ENCODE measurements at places on chromosomes 4 and X.
A peak's percentile ranks its signal among the peaks of the same experiment; 100 is the strongest.

DNA sequence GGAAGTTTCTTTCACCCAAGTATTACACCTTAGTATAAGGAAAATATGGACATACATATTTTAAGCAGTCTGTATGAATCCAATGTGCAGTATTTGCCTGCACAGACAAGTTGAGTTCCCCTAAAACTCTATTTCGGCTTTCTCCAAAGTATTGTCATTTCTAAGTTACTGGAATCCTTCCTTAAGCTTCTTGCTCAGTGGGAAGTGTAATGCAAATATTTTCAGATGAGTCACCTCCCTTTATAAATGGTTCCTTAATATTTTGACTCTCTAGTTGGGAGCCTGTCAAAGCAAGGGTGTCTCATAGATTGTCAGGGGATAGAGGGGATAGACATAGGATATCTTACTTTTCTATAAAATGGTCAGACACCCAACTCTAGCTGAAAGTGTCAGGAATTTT lies 178.6 kb downstream of the NAA11 start:
- DNase-seq: no peak

GRCh38 chrX:3787856-3788255 lies 74.4 kb upstream of the PRKX start:
- no peak for DNase-seq

- DNase-seq: no peak
These were observed 333.8 kb downstream of the ANK2 start for GRCh38 chr4:113383111-113383785.

DNA sequence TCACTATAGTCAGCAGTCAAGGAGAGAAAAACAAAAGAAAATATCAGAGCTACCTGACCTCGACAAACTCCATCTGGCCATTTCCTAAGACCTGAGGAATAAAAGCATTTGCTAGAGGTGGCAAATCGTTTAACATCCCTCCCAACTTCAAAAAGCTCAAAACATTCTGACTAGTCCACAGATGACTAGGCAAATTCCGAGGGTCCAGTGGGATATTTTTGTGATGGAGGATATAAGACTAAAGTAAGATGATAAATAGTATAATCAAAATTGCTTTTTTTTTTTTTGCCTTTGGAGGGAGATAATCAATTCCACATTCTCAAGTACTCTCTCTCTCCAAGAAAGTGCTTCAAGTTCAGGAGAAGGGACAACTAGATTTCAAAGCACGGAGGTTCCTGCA lies 119.1 kb upstream of the ETNPPL start:
- DNase-seq: no peak

DNA sequence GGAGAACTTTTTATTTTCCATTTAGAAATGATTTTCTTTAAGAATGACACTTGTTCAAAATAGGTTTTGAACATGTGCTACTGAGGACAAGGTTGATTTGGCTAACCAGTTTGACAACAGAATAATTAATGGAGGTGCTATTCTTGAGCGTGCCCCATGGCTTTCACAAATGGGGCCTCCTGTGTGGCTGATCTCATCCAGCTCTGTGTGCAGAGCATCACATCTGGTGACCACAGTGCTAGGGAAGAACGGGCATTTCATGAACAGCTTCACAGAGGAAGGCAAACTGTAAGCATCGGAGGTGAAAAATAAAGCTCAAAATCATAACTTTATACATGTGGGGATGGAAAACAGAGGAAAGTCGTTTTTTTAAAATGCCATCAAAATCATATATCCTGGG lies 148.6 kb downstream of the SOWAHB start:
- DNase-seq: no peak

- DNase-seq: no peak
These were observed 132.3 kb downstream of the PDLIM5 start for GRCh38 chr4:94583914-94584641.

DNA sequence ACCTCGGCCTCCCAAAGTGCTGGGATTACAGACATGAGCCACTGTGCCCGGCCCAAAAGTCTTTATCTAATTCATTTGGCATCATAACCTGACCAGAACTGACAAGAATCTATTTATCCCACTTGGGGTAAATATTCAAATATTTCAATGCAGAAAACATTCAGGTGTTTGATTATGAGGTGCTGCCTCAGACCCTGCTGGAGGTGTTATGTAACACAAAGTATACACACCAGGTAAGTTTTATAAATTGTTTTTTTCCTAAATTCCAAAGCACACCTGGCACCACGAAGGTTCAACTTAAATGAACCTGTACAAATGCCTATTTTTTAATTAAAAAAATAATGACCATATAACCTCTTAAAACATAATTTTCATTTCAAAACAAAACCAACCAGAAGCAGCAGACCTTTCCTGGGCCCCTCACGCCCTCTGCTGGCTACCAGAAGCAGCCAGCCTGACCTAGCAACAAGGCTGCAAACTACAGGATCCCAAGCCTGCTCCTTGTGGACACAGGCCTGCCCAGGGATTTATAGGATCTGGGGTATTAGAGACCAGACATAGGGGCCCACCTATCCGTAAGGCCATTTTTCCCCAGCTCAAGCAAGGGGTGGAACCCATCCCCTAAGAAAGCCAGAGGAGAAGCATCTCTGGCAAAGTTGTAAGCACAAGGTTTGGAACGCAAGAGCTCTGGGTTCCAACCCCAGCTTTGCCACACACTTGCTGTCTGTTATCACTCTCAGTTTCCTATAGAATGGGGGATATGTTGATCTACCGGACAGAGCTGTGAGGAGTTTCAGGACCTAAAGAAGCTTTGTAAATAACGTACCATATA lies 11.7 kb downstream of the OTUD5 start:
- peak; percentile 64 for DNase-seq

DNA sequence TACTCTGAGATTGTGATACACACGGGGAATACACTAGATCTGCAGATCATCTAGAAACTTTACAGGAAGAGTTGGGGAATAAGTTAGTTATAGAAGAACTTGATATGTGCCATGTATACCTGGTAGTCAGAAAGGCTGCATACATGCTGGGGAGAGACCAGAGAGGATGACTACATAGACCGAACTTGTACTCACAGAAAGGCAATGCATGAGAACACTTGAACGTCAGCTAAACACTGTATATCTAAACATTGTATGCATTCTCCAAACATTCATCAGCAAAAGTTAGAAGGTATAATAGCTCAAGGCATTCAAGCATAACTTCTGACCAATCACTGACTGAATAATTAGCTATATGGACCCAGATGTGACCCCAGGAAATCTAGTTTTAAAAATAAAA lies 78.0 kb upstream of the PDHA2 start:
- no peak for DNase-seq

DNA sequence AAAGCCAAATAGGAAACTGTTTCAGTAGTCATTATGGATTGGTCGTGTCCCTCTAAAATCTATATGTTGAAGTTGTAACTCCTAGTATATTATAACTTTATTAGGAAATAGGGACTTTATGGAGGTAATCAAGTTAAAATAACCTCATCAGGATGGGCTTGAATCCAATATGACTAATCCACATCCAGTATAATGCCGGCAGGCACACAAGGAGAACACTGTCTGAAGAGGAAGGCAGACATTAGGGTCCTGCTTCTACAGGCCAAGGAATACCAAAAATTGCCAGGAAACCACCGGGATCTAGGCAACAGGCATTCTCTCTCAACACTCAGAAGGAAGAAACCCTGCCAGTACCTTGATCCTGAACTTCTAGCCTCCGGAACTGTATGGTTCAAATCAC lies 130.3 kb downstream of the ATP10D start:
- no peak for DNase-seq

- DNase-seq: peak; percentile 30
These were observed 763 bp downstream of the PYURF start for GRCh38 chr4:88522702-88523324.

GRCh38 chr4:4386736-4387392 lies at the start of gene NSG1:
Gene NSG1, plus strand, starts transcription at chr4:4387102. Its CDS starts 528 bp downstream, at chr4:4387630.
- no peak for DNase-seq

- no peak for DNase-seq
These were observed 230.9 kb downstream of the HS3ST1 start for GRCh38 chr4:11197631-11198341.

DNA sequence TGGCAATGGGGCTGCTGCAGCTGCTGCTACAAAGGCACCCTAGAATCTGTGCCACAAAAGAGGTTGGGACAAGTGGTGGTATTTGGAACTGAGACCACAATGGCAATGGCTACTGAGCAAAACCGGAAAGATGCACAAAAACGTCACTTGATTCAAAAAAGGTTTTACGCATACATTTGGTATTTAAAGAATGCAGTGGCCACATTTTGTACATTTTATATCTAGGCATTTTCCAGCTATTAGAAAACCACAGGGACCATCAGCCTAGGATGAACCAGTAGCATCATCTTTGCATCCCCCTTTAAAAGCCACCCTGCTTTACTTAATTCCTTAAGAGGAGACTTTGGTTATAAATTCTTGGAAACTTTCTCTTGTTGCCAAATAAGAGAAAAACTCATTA lies 104.8 kb upstream of the CXCL13 start:
- no peak for DNase-seq

GRCh38 chr4:135244696-135245095 lies 1043.1 kb upstream of the PABPC4L start:
- DNase-seq: no peak

DNA sequence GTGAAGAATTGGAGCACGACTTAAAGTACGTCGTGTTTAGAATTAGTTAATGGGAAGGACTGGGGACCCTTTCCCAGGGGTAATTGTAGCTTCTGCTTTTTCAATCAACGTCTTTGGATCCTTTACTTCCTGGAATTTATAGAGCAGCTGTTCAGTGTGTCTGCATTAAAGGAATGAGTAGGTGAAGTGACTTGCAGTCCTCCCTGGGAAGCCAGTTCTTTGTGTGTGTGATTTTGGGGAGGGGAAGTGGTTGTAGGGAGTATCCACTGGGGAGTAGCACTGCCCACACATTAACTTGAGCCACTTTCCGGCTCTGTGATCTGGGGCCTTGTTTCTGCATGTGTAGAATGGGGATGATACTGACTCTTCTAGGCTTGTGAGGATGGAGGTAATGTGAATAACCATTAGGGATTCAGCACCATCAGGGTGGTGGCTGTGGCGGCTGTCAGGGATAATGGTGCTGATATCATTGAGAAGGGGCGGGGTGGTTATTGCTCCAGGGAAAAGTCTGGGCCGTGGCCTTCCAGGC lies 54.7 kb downstream of the TMEM131L start:
- DNase-seq: no peak

Measured in transverse colon (tissue), 4 donors.